Lung (tissue), 17 donors: ENCODE measurements at places on chromosomes 3 and 15. TPM values are rescaled to one million over a fixed set of nuclear protein-coding genes. Genes with fewer than 3 reads are reported as not detected.

The SCN11A gene
- 0.12 TPM for total RNA-seq

- peak; percentile 42 for DNase-seq
These were observed 10.3 kb downstream of the TM2D3 start for GRCh38 chr15:101641894-101642293.

DNA sequence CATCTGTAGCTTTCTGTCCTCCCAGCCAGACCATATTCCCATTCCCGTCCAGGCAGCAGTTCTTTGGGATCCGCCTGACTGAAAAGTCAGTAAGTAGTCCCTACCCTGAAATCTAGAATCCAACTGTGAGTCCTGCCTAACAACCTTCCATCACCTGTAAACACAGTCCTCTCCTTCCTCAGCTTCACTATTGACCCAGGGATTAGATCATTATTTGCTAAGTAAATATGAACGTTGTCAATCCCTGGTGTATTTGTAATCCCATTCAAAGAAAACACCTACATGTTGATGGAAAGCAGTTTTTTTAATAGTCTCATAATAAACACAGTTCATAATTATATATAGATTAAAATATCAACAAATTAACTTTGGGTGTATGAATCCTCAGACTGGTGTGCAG lies 732 bp downstream of the SAXO2 start:
- DNase-seq = no peak

The SGO1 gene
- total RNA-seq = 0.98 TPM

GRCh38 chr3:173411375-173411973 lies 13.9 kb downstream of the NLGN1 start:
- DNase-seq = peak; percentile 70

DNA sequence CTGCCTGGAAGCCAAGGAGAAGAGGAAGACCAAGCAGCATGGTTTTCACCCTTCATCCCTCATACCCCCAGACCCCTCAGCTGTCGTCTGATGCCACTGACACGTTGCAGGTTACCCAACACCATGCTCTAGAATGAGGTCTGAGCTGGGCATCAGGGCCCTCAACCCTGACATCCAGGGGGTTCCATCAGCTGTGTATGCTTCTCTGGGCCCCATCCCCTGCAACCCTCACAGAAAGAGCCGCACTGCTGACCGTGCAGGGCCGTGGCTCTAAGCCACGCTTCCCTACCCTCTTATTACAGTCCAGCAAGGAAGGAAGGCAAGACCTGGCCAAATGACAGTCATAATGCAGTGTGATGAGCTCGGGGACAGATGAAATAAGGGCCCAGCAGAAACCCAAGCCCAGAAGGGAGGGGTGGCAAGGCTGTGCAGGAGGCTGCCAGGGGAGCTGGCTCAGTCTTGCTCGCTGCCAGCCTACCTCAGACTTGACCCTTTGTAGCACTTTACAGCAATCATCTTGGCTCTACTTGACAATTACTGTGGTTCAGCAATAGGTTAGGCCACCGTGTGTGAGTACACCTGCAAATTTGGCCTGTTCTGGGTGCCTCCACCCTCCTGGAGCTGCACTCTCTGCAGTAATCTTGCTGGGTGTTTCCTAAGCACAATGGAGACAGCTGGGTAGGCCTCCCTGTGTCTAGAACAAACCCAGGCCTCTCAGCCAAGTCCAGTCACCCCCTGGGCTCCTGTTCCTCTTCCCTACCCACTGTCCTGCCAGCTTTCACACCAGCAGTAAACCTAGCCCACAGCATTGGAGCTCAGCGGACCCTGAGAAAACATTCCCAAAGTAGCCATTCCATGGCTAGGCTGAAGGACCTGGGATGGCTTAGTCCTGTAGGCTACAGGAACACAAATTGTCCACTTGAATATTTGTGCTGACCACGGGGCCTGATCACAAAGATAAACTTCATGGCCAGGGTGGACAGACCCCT lies 115.3 kb upstream of the NEO1 start:
- DNase-seq = no peak

DNA sequence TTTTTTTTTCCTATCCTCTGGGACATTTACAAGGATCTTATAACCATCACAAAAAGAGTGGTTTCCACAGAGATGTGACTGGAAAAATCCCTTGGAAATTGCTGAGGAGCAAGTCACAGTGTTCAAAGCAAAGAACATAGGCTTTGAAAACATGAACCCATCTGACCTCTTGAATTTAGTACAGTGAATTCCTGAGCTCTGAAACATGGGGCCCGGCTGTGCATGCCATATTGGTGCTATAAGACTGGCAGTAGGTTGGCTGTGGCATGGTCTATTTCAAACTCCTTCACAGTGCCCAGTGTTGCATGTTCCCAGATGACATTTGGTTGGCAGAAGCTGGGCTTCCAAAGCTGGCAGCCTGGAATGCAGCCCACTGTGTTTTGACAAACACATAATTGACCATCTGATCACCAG lies 202.2 kb downstream of the TIGIT start:
- DNase-seq = no peak

GRCh38 chr15:82709081-82709420 lies 624 bp downstream of the AP3B2 start:
- DNase-seq = peak; percentile 14

- no peak for DNase-seq
These were observed 79.9 kb downstream of the CHSY1 start for GRCh38 chr15:101171954-101172353.

The STRC gene
- total RNA-seq = 0.40 TPM

GRCh38 chr15:98951493-98952320 lies 55.9 kb downstream of the PGPEP1L start:
- DNase-seq = peak; percentile 53

DNA sequence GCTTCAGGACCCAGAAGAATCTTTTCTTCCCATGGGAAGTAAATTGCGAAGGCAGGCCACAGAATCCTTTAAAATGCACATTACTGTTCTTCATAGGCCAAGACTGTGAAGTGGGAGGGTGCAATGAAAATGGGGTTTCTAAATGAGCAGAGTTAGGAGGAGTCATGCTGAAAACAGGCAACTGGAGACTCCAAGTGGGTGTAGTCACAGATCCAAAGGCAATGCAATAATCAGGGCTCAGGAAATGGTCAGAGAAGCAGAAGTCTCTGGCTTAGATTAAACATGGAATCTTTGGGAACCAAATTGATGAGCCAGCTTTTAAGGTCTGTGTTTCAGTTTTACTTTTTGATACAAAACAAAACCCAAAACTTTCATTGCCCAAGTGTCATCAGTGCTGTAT lies 37.6 kb downstream of the HHLA2 start:
- no peak for DNase-seq

DNA sequence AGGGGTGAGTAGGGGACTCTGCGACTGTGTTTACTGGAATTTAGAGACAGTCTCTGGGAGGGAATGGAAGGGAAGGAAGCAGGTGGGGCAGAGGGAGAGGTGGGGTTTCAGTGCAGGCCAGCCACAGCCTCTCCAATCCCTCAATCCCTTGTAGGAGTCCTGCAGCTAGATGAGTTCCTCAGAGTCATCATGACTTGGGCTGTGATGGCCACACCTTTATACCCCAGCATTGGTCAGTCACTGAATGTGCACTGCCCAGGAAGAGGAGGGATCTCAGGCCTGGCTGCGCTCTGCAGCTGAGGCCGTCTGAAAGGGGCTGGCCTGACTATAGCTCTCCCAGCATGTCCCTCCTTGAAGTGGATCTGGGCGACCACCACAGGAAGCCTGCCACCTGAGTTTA lies 67.3 kb upstream of the GLCE start:
- DNase-seq = peak; percentile 44
